ENCODE measurements at places on chromosomes 6 and 20. TPM values are rescaled to one million over a fixed set of nuclear protein-coding genes. Genes with fewer than 3 reads are reported as not detected.

Gene AIF1
- 0.64 TPM for total RNA-seq

Gene ACOT13
- 31.2 TPM for total RNA-seq

Gene ACTL10
- total RNA-seq, result 0.39 TPM

Gene DSP
- total RNA-seq, result 0.46 TPM

Gene FERMT1
- total RNA-seq, result 1.3 TPM

- no peak for DNase-seq
Measured at GRCh38 chr6:1544000-1544399, 65.7 kb upstream of the FOXC1 start.

DNA sequence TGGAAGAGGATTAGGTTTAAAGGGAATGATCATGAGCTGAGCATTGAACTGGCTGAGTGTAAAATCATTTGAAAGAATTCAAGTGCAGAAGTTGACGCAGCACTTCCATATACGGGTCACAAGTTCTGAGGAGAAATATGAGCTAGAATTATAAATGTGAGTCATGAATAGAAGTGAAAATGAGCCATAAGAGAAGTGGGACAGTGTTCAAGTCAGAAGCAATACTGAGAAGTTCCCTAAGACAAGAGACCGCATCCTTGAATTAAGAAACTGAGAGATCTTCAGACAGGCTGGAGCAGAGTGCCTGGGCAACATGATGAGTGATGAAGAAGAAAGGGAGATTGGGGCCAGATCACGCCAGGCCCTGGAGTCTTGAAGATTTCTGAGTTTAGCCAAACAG is 209.7 kb downstream of the TBX18 start:
- no peak for DNase-seq

DNA sequence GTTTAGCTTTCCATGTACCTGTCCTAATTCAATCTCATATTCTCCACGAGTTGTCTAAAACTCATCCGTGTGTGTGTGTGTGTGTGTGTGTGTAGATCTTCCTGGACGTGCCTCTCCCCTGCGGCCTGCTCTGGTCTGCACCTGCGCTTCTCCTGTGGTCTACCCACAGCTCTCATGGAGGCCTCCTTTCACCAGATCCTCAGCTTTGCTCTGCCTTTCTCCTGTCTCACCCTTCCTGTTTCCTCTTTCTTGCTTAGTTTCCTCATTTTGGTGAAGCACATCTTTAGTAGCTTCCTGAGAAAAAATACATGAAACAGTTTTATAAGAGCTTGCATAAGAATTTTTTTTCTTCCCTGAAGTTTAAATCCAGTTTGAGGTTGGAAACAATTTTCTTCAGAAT is 18.1 kb downstream of the SLX4IP start:
- no peak for DNase-seq

- DNase-seq, result no peak
Measured at GRCh38 chr6:33082702-33083101, 6.9 kb downstream of the HLA-DPB1 start.

DNA sequence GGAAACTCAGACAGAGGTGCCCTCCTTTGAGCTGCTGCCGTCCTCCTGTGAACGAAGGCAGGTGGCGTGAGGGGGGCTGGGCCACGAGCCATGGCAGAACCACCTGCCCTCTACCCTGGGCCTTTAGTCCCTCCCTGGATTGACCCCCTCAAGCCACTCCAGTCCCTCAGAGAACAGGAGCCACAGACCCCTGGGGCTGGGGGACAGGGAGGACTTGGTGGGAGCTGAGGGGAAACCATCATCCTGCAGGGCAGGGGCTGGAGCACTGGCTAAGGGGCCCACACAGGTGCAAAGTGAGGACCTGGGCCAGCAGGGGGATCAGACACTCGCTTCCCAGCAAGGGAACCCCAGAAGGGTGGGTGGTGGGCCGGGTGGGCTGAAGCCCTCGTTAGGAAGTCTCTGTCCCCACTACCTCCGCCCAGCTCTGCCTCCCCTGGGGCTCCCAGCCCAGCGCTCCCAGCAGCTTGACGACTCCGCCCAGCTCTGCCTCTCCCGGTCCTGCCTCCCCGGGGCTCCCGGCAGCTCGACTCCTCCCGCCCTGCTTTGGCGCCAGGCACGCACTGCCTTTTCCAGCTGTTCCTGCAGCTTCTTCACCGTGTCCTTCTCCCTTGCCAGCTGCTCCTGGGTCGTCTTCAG is 44.4 kb downstream of the DSTN start:
- peak; percentile 91 for DNase-seq

DNA sequence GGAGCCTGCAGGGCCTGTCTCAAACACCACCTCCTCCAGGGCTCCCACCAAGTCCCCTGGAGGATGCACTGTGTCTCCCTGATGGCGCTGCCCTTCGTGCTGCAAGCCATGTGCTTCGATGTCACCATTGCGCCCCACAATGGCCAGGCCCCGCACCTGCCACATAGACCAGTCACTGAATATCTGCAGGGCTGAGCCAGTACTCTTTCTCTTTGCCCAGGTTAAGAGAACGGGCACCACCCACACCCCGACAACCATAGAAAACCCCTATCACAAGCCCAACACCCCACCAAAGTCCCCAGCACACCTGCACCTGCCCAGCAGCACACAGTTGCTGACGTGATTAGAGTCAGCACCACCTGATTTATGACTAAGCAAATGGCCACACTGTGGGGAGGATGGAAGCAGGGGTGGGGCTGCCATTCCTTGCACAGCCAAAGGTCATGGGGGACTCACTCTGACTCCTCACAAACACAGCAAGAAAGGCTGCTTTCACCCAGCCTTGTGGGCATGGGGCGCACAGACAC is 104.3 kb downstream of the SLC23A2 start:
- DNase-seq, result no peak

DNA sequence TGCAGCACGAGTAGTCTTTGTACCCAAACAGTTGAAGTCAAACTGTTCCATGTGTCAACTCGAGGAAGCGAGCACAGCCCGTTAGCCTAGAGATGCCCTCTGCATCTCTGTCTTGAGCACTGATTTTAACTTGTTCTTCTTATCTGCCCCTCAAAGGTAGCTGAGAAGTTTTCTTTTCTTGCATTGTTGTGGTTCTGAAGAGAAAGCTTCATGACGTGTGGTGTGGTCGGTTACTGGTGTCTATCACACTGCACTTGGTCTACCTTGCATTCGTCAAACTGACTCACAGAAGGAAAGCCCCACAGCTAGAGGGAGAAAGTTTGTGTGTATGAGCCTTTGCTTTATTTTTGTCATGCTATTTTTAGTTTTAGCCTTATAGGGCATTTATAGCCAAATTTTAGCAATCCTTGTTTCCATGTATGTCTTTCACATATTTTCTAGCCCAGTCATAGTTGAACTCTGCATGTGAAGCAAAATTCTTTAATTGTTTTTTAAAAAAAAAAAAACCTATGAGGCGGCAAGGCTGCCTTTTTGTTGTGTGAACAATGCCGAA is 115.1 kb downstream of the JAG1 start:
- no peak for DNase-seq

- peak; percentile 61 for DNase-seq
Measured at GRCh38 chr6:109441069-109441816, 719 bp downstream of the SMPD2 start.
